ENCODE measurements at places on chromosomes 6 and 20.

GRCh38 chr20:49747707-49748524 is 34.2 kb upstream of the B4GALT5 start:
- no peaks in the 10 kb centered on the region for H3K36me3 ChIP-seq
- no peak overlapping the region for H3K4me3 ChIP-seq
- no peak overlapping the region for H3K27ac ChIP-seq
- no peak for DNase-seq

DNA sequence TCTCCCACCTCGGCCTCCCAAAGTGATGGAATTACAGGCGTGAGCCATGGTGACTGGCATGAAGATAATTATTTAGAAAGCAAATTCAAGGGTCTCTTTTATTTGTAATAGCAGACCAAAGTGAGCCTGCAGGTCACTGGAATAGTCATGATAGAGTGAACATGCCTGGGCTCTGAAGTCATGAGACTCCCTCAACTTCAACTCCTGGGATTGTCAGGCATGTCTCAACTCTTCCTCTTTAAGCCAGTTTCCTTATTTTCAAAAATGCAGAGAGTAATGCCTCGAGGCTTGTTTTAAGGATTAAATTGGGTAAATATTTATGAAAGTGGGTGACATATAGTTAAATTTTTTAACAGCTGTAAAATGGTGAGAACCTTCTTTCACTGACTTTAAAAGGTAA is 22.7 kb upstream of the HECA start:
- H3K36me3 ChIP-seq: no peaks in the 10 kb centered on the region
- no peak overlapping the region for H3K27ac ChIP-seq
- H3K27me3 ChIP-seq: no peaks in the 10 kb centered on the region
- no peak overlapping the region for H3K4me3 ChIP-seq

DNA sequence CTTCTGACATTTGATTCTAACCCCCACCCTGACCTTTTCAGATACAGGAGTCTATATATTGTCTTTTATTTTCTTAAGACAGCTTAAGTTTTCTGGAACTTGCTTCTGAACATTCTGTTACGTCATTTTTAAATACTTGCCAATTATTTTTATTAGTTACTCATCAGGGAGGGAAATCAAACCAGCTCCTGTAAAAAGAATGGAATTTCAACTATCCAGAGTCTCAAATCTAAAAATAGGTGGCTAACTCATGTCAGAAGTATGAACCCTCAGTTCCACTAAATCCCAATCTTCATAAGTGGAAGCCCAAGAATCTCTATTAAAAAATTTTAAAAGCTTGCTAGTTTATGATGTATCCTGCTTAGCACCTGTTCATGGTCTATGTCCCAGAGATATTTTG is 900.0 kb downstream of the KIF16B start:
- no peak for DNase-seq
- no peaks in the 10 kb centered on the region for H3K4me1 ChIP-seq
- H3K27ac ChIP-seq: no peak overlapping the region
- H3K4me3 ChIP-seq: no peak overlapping the region

- peaks cover 9% of the 10 kb centered on the region for H3K4me1 ChIP-seq
- H3K27ac ChIP-seq: no peak within 1 kb of the TSS
- peaks cover 29% of the 10 kb centered on the region for H3K36me3 ChIP-seq
- H3K27me3 ChIP-seq: no peaks in the 10 kb centered on the region
- peak; percentile 71 for DNase-seq
Measured at GRCh38 chr6:57317060-57317943, at the start of gene PRIM2. Gene PRIM2 (plus strand): TSS chr6:57317630. CDS start chr6:57318446, 816 bp downstream.

- H3K36me3 ChIP-seq: no peaks in the 10 kb centered on the region
- no peak overlapping the region for H3K27ac ChIP-seq
- H3K4me3 ChIP-seq: no peak overlapping the region
- DNase-seq: no peak
- H3K27me3 ChIP-seq: no peaks in the 10 kb centered on the region
- no peaks in the 10 kb centered on the region for H3K4me1 ChIP-seq
Measured at GRCh38 chr20:57838670-57839151, 128.9 kb upstream of the PMEPA1 start.

DNA sequence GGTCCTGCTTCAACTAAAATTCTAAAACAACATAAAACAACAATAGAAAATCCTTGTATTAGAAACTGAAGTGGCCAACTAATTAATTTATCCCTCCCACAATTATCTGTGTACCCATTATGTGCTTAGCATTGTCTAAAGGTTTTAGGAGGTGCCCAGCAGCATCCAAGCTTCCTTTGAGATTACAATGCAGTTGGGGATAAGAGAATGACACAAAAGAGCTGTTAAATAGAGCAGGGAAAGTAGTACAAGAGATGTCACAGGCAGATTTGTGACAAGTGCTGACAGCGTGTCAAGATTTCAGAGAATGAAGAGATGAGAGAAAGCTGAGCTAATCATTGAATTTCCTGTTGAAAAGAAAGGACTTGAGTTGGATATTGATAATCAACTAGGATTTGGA is 204.8 kb downstream of the OTOR start:
- DNase-seq: no peak
- no peak overlapping the region for H3K4me3 ChIP-seq
- no peak overlapping the region for H3K27ac ChIP-seq
- no peaks in the 10 kb centered on the region for H3K36me3 ChIP-seq
- no peaks in the 10 kb centered on the region for H3K4me1 ChIP-seq
- H3K27me3 ChIP-seq: no peaks in the 10 kb centered on the region

- DNase-seq: no peak
- H3K27me3 ChIP-seq: no peaks in the 10 kb centered on the region
- H3K4me3 ChIP-seq: no peak overlapping the region
Measured at GRCh38 chr20:37801921-37802320, 101.0 kb upstream of the VSTM2L start.

DNA sequence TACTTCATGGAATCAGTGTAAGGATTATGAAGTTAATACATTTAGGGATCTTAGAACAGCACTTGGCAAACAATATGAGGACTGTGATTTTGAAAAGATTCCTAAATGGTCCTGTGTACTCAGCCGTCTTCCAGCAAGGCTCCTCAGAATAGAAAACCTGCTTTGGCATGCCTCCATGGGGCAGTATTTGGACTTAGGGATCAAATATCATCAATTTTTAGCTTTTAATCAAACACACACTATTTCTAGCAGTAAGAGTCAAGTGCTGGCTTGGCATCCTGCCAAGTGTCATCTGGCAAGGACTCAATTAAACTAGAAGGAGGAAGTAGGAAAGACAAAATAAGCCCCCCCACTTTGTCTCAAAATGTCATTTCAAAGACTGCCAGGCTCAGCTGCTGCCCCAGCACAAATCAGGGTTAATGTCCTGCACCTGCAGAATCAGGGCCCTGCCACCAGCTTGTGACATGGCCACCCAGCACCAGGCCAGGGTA is 40.8 kb downstream of the IYD start:
- no peaks in the 10 kb centered on the region for H3K36me3 ChIP-seq
- no peaks in the 10 kb centered on the region for H3K4me1 ChIP-seq
- DNase-seq: peak; percentile 16
- H3K27ac ChIP-seq: no peak overlapping the region

DNA sequence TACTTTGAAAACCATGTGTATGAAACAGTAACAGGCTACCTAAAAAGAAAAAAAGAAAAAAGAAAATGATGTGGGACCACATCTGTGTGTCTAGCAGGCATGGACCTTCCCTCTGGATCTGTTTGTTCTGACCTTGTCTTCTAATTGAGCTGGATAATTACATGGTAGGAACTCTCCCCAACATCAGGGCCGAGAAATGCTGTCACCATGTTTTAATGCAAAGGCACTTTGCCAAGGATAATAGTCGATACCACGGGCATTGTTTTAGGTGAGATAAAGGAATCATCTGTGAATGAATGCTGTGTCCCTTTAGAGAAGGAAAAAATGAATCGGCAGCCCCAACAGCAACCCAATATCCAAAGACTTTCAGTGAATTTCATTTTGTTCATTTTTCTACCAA is 149.1 kb downstream of the ZDHHC14 start:
- H3K4me3 ChIP-seq: no peak overlapping the region
- peaks cover 36% of the 10 kb centered on the region for H3K4me1 ChIP-seq
- no peak for DNase-seq
- H3K27me3 ChIP-seq: no peaks in the 10 kb centered on the region
- H3K36me3 ChIP-seq: no peaks in the 10 kb centered on the region
- no peak overlapping the region for H3K27ac ChIP-seq

DNA sequence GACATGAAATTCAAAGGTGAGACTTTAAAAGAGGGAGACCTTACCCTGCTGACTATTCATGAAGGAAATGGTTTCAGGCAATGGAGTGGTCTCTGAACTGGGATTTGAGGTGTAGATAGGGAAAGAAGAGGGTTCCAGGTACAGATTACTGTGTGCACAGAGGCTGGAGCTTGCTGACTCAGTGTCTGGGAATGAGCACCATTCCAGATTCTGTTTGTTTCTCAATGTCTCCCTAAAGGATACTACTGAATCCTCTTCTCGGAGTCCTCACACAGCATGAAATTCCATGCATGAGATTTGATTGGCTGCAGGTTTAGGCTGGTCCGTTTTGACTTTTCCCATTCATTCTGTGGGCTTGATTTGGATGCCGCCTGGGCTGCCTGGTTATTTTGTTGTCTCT is 49.0 kb downstream of the PPP1R14C start:
- H3K4me3 ChIP-seq: no peak overlapping the region
- no peak for DNase-seq
- no peak overlapping the region for H3K27ac ChIP-seq
- no peaks in the 10 kb centered on the region for H3K4me1 ChIP-seq
- no peaks in the 10 kb centered on the region for H3K36me3 ChIP-seq

- H3K4me1 ChIP-seq: peaks cover 2% of the 10 kb centered on the region
- H3K4me3 ChIP-seq: no peak overlapping the region
- peak; percentile 12 for DNase-seq
- H3K27me3 ChIP-seq: no peaks in the 10 kb centered on the region
Measured at GRCh38 chr6:11628562-11628961, 91.0 kb downstream of the TMEM170B start.

- H3K27me3 ChIP-seq: no peaks in the 10 kb centered on the region
- H3K4me3 ChIP-seq: no peak overlapping the region
- H3K27ac ChIP-seq: no peak overlapping the region
- no peak for DNase-seq
- H3K4me1 ChIP-seq: no peaks in the 10 kb centered on the region
- no peaks in the 10 kb centered on the region for H3K36me3 ChIP-seq
Measured at GRCh38 chr20:18032977-18033892, 24.5 kb downstream of the OVOL2 start.

DNA sequence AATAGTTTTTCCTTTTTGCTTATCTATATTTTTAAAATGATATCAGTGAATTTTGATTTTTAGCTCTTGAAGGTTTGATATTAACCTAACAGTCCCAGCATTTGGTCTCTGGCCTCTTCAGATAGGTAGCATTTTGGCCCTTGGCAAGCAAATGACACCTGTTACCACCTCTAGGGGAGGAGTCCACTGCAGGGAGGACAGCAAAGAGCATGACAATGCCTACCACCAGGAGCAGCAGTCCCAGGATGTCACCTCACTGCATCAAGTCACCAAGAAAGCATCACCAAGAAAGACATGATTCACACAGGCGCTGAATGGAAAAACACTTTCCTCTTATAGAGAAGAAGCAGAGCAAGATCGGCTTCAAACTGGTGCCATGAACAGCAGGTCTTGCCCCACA is 224.3 kb downstream of the UBE3D start:
- H3K27ac ChIP-seq: no peak overlapping the region
- H3K4me3 ChIP-seq: no peak overlapping the region
- no peak for DNase-seq
- no peaks in the 10 kb centered on the region for H3K36me3 ChIP-seq

DNA sequence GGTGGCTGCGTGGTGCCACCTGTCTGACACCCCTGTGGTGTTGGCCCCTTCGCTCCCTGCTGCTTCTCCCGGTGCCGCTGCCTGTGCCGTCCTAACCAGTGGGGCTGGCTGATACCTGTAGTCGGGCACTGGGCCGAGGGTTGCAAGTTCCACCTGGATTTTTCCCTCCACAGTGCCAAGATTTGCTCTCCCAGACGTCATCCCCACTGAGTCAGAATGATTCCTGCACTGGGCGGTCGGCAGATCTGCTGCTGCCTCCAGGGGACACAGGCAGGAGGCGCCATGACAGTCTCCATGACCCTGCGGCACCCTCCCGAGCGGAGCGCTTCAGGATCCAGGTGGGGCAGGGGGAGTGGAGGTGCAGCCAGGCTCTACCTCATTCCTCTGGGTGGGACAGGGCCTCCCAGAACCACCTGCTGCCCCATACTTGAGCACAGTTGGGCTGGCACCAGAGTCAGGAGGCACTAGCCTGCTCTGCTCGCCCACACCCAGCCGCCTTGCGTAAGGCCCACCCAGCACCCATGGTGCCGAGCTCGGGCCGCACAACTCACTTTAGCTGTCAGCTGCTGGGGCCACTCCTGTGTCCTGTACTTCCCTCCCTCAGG is 60.2 kb downstream of the TCP11 start:
- peak overlapping the region; percentile 5 for H3K4me3 ChIP-seq
- peak overlapping the region; percentile 70 for H3K27ac ChIP-seq
- peaks cover 18% of the 10 kb centered on the region for H3K4me1 ChIP-seq
- DNase-seq: peak; percentile 6
- peaks cover 77% of the 10 kb centered on the region for H3K36me3 ChIP-seq

GRCh38 chr6:82419859-82420258 is 56.2 kb downstream of the TPBG start:
- H3K27me3 ChIP-seq: no peaks in the 10 kb centered on the region
- no peaks in the 10 kb centered on the region for H3K36me3 ChIP-seq
- H3K4me3 ChIP-seq: no peak overlapping the region

- no peaks in the 10 kb centered on the region for H3K27me3 ChIP-seq
- H3K36me3 ChIP-seq: no peaks in the 10 kb centered on the region
- H3K4me1 ChIP-seq: no peaks in the 10 kb centered on the region
Measured at GRCh38 chr6:167707686-167708500, 118.8 kb upstream of the AFDN start.

GRCh38 chr6:36924778-36925374 is 29.7 kb upstream of the PI16 start:
- H3K36me3 ChIP-seq: peaks cover 49% of the 10 kb centered on the region
- H3K27me3 ChIP-seq: no peaks in the 10 kb centered on the region
- H3K4me3 ChIP-seq: no peak overlapping the region
- no peak for DNase-seq
- no peaks in the 10 kb centered on the region for H3K4me1 ChIP-seq

DNA sequence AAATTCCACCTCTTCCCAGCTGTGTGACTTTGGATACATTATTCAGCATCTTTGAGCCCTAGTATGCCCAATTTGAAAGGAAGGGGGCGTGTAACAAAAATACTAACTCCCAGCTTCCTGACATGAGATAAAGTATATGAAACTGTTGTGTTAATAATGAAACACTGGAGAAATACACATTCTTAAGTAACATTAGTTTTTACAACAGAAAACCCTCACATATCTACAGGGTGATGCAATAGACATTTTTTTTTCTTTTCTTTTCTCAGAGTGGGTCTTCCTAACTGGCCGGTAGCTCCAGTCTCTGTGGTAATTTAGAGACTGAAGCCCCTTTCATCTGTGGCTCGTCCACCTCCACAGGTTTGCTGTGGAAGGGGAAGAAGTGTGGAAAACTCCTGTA is 79.5 kb downstream of the CD83 start:
- no peak overlapping the region for H3K27ac ChIP-seq
- H3K27me3 ChIP-seq: no peaks in the 10 kb centered on the region

DNA sequence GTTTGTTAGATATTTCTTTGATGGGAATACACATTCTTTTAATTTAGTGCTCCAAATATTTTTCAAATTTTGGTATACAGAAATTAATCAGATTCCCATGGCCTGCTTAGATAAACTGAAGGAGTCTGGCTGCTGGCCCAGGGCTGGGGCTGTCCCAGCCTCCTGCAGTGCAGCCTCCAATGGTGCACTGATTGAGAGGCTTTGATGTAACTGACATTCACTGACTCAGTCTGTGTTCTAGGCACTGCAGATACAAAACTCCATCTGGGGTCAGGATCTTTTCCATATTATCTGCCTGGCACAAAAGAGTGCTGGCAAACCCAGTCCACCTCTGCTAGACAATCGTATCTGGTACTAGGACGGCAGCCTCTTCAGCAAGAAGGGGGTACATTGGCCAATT is 64.8 kb downstream of the GRIK2 start:
- no peaks in the 10 kb centered on the region for H3K36me3 ChIP-seq
- H3K4me1 ChIP-seq: no peaks in the 10 kb centered on the region
- H3K27me3 ChIP-seq: no peaks in the 10 kb centered on the region
- no peak overlapping the region for H3K27ac ChIP-seq
